ENCODE measurements at places on chromosomes 13 and 19. TPM values are rescaled to one million over a fixed set of nuclear protein-coding genes. Genes with fewer than 3 reads are reported as not detected.

The LPAR2 gene
- total RNA-seq = 3.3 TPM

The CSNK1A1L gene
- not detected for total RNA-seq

The PSMC4 gene
- total RNA-seq = 56.2 TPM

The CAPN12 gene
- 0.31 TPM for total RNA-seq

The ZNF223 gene
- total RNA-seq = 12.1 TPM

The RASIP1 gene
- 24.1 TPM for total RNA-seq

The PTBP1 gene
- total RNA-seq = 90.6 TPM

The NCR1 gene
- total RNA-seq = not detected

The PLVAP gene
- 39.2 TPM for total RNA-seq

The ZNF563 gene
- total RNA-seq = 5.1 TPM

The MAP2K7 gene
- total RNA-seq = 11.8 TPM

The GPR12 gene
- total RNA-seq = 0.10 TPM

The CYP2B6 gene
- not detected for total RNA-seq

The ZNF155 gene
- 11.1 TPM for total RNA-seq

The ADGRE1 gene
- 0.21 TPM for total RNA-seq

The HSD11B1L gene
- 6.4 TPM for total RNA-seq

The DIRAS1 gene
- total RNA-seq = 2.7 TPM

The ATP4A gene
- not detected for total RNA-seq

The BSG gene
- 236 TPM for total RNA-seq

The CERS1 gene
- total RNA-seq = 7.7 TPM

The WDR87 gene
- total RNA-seq = not detected

The MEF2B gene
- not detected for total RNA-seq

The LRCH1 gene
- 28.0 TPM for total RNA-seq

The PRR20D gene
- not detected for total RNA-seq

The IFNL1 gene
- not detected for total RNA-seq

The TNFSF9 gene
- total RNA-seq = 0.62 TPM

The KIR2DL4 gene
- total RNA-seq = not detected

The TMEM190 gene
- total RNA-seq = not detected

The KASH5 gene
- not detected for total RNA-seq

The CABP5 gene
- total RNA-seq = not detected

The USHBP1 gene
- 12.3 TPM for total RNA-seq

The KCNRG gene
- 4.3 TPM for total RNA-seq

The PTGER1 gene
- not detected for total RNA-seq

The LCP1 gene
- 19.5 TPM for total RNA-seq

The GPR183 gene
- 7.9 TPM for total RNA-seq

The PSPN gene
- 1.5 TPM for total RNA-seq

The ZNF829 gene
- 5.4 TPM for total RNA-seq
